Stimulated activated CD4-positive, alpha-beta T cell treated with anti-CD3 and anti-CD28 coated beads, Interleukin-12 subunit alpha, Interleukin-12 subunit beta, amount 100 ng/mL, for 24 hours (primary cell): ENCODE measurements at places on chromosomes 11 and 22.

DNA sequence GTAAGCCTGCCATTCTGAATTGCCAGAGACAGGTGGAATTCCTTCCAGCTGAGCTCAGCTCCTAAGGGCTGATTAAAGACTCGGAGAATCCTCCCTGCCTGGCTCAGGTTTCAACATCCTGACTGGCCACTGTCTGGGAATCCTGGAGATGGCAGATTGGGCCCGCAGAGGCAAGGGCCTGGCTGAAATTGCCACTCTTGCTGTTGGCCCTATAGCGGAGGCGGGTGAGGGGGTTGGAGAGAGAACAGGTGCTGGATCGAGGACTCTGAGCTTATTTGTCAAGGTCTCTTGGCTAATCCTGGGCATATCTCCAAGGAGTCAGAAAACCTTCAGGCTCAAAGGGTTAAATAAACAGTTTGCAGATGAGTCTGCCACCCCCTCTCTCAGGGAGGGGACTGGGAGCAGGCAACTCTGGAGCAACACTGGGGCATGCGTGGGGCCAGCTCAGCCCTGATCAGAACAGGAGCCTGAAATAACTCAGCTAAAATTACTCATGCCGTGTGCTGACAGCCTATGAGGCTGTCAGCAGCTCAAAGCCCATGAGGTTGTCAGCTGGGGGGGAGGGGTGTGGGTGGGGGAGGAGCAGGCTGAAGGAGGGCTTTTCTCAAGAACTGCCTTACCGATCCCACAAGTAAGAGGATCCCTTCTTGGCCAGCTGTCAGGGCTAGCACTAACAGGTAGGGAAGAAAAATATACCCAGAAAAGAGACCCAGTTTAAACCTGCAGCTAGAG, 14.7 kb upstream of the MFRP start:
- DNase-seq = no peak

DNA sequence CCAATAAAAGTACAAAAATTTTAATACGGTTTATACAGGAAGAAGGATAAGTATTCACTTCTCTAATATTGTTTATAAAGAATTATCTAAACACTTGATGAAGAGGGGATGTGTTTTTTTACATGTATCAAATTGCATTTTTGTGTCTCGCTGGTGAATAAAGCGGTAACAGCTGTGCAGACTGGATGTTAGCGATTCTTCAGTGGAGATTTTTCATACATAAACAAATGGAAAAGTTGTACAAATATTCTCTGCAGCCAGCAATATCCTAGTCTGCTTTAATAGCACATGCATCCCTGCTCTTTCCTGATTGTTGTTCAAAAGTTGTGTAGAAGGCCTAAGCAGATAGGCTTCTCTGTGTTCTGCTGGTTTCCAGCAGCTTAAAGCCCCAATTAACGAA, 369.3 kb downstream of the SOX6 start:
- no peak for DNase-seq

GRCh38 chr22:29184849-29185490, 20.7 kb upstream of the EMID1 start:
- DNase-seq = no peak

DNA sequence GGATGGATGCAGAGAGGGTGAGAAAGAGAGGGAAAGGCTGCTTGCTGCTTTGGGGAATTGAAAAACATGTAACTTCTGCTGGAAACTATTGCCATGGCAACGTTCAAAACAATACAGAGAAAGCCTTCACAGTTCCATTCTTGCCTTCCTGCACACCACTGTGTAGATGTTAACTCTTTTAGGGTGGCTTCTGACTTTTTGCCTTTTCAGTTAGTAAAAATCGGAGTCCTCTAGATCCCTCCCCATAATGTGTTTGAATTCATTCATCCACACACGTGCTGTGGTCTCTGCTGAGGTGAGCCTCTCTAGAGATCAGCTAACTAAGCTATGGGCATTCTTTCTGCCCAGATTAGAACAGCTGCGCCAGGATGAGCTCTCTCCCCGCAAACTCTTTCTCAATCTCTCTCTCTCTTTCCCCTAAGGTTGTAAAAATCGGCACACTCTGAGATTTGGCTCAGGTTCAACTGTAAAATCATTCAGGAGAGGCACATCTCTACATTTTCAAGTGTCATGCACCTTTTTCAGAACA, 1178.3 kb downstream of the LRRC4C start:
- no peak for DNase-seq

GRCh38 chr11:64165842-64166635, at the start of gene MACROD1:
Gene MACROD1, minus strand, starts transcription at chr11:64166113. Its CDS starts 119 bp downstream, at chr11:64165994.
- peak; percentile 84 for DNase-seq

DNA sequence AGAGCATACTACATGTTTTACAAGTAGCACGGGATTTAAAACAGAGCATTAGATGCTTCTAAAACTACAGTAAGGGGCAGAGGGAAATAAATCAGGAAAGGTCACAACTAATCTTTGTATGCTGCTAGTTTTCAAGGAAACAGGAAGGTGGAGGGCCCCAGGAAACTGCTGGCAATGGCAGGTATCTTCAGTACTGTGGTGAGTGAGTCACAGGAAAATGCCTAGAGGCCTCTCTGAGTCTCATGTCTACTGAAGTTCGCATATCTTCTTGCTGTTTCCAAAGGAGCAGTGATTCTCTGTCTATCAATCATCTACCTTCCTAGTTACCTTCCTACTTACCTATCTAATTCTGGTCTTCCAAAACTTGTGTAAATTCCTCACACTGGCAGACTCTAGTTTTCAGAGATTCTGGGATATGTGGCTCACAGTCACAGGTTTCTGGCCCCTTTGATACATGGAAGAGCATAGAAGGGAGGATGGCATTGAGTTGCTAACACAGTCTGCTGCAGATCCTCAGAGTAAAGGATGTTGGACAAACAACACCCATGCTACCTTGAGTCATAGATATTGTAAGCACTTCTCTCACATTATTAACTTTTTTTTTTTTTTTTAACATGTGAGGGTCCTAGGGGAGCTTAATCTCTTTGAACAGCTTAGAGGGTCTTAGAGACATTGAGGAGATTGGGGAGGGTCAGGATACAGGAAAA, 58.8 kb upstream of the SYN3 start:
- DNase-seq = no peak

- DNase-seq = no peak
Observed at GRCh38 chr11:304915-305843, 2.4 kb upstream of the IFITM2 start.

GRCh38 chr22:46977656-46978343, 215.3 kb downstream of the TBC1D22A start:
- no peak for DNase-seq

DNA sequence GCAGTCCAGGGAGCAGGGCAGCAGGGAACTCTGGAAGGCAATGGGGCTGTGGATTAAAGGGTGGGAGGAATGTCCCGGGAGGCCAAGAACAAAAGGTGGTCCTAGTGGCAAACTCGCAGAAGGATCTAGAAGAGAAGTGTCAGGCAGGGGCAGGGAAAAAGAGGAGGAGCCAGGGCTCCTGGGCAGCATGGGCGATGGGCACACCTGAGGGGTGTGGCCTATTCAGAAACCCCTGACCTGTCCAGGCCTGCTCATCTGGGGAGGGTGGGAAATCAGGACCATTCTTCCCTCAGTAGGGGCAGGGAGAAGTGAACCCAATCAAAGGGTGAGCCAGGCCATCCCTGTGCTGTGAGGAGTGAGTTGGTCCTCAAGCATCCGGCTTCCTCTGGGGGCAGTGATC, 108.6 kb downstream of the TRIM29 start:
- DNase-seq = no peak

GRCh38 chr11:85279267-85279666, 347.9 kb downstream of the DLG2 start:
- DNase-seq = no peak

DNA sequence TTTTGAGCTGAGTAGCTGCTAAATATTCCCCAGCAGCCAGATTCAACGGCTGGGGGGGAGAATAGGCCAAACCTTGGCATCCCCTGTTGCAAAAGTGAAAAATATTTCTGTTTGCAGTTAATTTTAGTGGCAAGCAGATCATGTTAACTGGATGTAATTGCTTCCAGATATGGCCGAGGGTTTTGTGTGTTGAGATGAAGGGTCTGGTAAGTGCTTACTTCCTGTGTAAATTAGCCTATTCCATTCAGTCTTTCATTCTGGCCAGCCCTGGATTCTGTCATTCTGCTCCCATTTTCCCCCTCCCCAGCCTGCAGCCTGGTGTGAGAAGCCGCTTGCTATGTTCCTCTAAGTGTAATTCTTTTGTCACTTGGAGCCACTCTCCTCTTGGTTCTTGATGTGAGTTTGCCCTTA, 17.4 kb downstream of the ZBTB16 start:
- no peak for DNase-seq

GRCh38 chr22:49752598-49753091, 75.0 kb downstream of the BRD1 start:
- DNase-seq = no peak
